ENCODE measurements at places on chromosomes 4 and X.

DNA sequence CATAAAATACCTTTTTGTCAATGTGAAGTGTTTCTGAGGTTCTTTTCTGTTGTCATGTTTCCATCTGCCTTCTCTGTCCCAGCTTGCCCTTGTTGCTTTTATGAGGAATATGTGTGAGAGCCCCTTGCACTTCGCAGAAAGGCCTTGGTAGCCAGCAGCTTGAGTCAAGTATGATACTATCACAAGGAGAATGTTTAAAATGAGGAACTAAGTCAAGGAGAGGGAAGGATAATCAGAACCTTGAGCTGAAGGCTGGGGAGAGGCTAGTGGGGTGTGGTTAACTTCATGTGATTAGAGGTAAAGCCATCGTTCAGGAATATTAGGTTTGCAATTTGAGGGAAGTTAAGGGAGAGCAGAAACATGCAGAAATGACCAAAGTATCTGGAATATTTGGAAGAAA, 12.7 kb downstream of the PGK1 start:
- H3K27ac ChIP-seq, result no peak overlapping the region
- H3K4me1 ChIP-seq, result peaks cover 19% of the 10 kb centered on the region
- H3K27me3 ChIP-seq, result no peaks in the 10 kb centered on the region
- H3K4me3 ChIP-seq, result no peak overlapping the region

DNA sequence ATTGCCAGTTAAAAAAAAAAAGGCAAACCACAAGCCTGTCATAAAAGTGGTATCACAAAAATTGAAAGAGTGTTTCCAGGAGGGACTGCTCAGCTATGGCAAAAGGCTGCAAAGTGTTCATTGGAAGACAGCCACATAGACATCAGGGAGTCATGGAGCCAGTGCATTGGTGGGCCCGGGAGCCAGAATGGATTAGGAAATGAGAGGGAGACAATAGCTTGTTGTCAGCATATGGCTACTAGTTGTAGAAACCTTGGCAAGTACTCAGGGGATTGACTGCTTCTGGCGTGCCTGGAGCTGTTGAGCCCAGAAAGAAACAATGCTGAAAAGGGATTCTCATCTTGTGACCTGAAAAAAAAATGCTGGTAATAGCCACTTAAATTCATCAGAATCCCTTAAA, 5.0 kb downstream of the GAR1 start:
- no peak overlapping the region for H3K27ac ChIP-seq
- H3K4me3 ChIP-seq, result no peak overlapping the region
- H3K27me3 ChIP-seq, result no peaks in the 10 kb centered on the region
- H3K36me3 ChIP-seq, result peaks cover 74% of the 10 kb centered on the region
- peaks cover 11% of the 10 kb centered on the region for H3K4me1 ChIP-seq

DNA sequence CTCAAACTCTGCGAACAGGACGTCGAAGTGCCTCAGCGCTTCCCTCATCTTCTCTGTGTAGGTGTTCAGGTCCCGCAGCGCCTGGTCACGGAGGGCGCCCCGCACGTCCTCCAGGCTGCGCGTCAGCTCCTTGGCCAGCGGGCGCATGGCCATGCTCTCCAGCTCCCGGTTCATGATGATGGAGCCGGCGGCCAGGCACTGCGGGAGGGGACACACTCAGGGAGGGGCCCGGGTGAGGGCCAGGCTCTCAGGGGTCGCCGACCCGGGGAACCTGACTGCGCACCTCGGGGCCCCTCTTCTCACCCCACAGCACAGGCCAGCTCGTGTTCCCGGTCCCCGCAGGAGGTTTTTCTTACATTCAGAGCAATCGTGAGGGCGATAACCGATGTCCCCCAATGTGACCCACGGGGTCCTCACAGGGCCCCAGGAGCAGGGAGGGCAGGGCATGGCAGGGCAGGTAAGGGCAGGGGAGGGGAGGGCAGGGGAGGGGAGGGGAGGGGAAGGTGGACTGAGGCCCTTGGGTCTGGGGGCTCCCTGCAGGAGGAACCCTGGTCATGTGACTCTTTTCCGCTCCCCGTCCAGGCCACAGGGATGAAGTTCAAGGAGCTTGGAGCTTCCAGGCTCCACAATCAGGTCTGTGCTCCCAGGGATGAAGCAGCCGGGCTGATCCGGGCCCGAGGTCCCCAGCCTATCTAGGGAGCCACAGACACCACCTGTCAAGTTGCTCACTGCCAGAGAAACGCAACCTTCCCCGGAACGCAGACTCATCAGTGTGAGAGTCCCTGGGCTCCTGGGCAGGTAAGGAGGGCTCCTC, 77.8 kb upstream of the MXD4 start:
- DNase-seq, result no peak
- peaks cover 24% of the 10 kb centered on the region for H3K36me3 ChIP-seq
- H3K27ac ChIP-seq, result no peak overlapping the region
- no peaks in the 10 kb centered on the region for H3K4me1 ChIP-seq

DNA sequence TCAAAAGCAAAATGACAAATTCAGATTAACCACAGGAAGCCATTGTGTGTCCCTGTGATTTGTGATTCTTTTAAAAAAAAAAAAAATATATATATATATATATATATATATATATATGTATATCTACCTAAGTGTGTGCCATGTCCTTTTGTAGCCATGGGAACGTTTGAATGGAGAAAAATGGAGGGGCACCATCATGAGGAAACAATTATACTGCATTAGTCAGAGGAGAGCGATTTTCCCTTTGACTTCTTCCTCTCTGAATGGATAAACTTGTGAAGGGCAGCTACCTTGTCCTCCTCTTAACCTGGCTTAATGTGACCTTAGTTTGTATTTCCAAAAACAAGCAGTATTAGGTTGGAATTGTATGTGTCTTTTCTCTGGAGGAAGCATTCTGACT, 23.3 kb upstream of the CBLL2 start:
- H3K27ac ChIP-seq, result no peak overlapping the region
- no peaks in the 10 kb centered on the region for H3K27me3 ChIP-seq
- DNase-seq, result no peak
- H3K4me3 ChIP-seq, result no peak overlapping the region
- no peaks in the 10 kb centered on the region for H3K36me3 ChIP-seq
- H3K4me1 ChIP-seq, result no peaks in the 10 kb centered on the region

DNA sequence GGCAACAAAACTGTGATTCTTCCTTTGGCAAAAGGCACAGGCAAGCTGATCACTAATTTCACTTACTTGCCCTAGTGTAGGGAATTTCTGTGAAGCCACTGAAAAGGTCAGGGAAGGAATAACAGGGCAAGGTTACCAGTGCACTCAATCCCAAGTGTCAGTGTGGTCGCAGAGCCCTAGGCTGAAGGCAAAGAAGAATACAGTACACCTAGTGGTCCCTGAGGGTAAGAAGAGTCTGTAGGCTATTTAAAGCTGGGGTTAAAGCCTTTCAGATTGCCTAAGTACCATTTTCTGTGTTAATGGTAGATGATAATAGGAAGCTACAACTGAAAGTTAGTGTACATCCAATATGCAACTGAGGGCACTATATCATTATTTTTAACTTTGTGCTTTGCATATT, 173.6 kb upstream of the NRK start:
- H3K27me3 ChIP-seq, result no peaks in the 10 kb centered on the region
- H3K4me3 ChIP-seq, result no peak overlapping the region
- no peaks in the 10 kb centered on the region for H3K4me1 ChIP-seq
- no peaks in the 10 kb centered on the region for H3K36me3 ChIP-seq
- no peak overlapping the region for H3K27ac ChIP-seq
- no peak for DNase-seq

DNA sequence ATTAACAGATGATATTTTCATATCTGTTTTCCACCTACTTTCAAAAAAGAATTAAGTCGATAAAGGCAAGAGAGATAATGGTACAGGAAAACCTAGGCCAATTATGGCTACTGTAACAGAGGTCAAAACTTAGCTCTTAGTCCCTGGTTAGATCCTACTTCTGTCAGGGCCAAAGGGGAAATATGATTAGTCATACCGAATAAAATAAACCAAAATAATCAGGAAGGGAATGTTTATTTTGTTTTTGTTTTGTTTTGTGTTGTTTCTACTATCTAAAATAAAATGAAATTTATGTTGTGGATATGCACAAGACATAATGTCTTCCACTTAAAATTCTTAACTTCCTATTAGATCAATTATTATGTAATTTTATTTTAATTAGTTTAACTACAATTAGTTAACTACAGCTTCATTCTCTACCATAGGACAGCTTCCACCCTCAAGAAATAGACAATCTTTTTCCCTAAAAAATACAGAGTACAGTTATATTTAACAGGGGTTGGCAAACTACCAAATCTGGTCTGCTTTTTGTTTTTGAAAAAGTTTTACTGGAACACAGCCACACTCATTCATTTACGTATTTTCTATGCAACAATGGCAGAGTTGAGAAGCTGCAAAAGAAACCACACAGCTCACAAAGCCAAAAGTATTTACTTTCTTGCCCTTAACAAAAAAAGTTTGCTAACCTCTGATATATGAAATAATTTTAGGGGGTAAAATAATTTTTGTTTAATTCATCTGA, 25.4 kb downstream of the TMEM47 start:
- H3K36me3 ChIP-seq, result no peaks in the 10 kb centered on the region
- DNase-seq, result peak; percentile 54
- H3K27ac ChIP-seq, result no peak overlapping the region
- H3K27me3 ChIP-seq, result no peaks in the 10 kb centered on the region
- H3K4me1 ChIP-seq, result no peaks in the 10 kb centered on the region
- no peak overlapping the region for H3K4me3 ChIP-seq

All from stomach (tissue), 19 donors.